ENCODE measurements at places on chromosomes 5 and 9.

- DNase-seq = no peak
Observed at GRCh38 chr5:93092349-93093105, 488.5 kb downstream of the NR2F1-AS1 start.

DNA sequence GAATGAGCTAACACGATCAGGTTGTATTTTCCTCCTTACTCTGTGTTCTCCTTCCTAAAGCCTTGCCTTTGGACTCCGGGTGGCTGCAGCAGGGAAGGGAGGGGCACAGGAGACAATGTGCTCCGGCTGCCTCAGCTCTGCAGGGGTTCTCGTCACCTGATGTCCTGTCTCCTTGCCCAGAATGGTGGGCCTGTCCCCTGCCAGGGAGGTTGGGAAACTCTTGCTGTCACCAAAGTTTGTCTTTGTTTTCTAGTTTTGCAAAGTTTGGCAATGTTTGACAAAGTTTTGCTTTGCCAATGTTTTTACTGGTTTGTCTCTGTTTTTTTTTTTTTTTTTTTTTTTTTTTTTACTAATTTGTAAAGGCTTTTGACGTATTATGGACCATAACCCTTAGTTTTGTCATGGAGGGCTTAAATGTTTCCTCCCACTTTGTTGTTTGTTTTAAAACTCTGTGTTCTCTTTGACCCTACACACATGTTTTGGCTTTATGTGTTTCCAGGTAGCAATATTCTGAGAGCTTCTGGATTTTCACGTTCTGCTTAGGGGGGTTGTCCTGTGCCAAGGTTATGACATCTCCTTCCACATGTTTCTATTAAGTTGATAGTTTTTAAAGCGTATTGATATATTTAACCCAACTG, 49.3 kb downstream of the GADD45G start:
- no peak for DNase-seq

- DNase-seq = no peak
Observed at GRCh38 chr5:21711866-21712758, 1141.0 kb downstream of the CDH12 start.

- DNase-seq = no peak
Observed at GRCh38 chr9:126342621-126343031, 16.0 kb downstream of the MVB12B start.

DNA sequence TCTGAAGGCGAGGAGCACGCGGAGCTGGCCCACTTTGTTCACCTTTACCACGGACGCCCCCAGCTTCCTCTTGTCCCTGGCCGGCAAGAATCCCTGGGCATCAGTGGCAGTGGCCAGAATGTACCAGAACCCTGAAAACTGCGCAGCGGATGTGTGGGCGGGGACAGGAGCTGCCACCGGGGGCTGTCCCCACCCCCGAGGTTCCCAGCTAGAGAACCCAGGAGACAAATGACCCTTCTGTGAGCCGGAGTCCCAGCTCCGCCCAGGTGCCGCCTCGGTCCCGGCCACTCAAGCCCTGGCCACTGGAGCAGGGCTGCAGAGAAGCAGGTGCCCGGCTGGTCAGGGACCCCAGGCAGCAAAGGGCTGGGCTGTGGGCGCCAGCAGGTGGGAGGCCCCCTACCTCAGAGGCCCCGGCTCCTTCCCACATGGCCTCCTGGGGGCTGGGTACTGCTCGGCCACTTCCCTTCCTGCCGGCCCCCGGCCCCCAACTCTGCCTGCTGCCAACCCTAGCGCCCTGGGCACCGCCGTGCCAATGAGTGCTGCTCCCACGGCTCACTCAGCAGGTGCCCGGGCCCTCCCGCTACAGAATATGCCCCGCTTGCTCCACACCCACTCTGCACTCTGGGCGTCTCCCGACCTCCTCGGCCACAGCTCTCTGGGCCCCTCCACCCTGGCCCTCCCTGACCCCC, 713 bp downstream of the LCN10 start:
- no peak for DNase-seq

DNA sequence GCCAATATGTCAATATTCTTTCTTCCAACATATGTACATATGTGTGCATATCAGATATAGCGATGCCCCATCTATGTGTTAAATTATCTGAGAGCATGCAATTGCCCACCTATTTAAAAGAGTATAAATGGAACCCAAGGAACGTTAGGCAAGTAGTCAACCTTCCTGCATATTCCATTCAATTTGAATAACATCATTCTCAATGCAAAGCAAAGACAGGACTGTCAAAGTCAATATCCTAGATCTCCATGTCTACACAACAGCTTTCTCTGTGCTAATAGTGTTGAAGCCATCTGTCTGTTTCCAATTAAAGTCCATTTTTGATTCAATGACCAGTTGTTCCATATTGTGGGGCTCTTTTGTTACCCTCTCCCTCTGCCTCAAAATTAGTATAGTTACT, 85.3 kb upstream of the COX7C start:
- no peak for DNase-seq

- DNase-seq = no peak
Observed at GRCh38 chr5:115895821-115896220, 54.1 kb downstream of the AP3S1 start.

GRCh38 chr9:2837915-2838314, 6.0 kb downstream of the PUM3 start:
- DNase-seq = no peak

DNA sequence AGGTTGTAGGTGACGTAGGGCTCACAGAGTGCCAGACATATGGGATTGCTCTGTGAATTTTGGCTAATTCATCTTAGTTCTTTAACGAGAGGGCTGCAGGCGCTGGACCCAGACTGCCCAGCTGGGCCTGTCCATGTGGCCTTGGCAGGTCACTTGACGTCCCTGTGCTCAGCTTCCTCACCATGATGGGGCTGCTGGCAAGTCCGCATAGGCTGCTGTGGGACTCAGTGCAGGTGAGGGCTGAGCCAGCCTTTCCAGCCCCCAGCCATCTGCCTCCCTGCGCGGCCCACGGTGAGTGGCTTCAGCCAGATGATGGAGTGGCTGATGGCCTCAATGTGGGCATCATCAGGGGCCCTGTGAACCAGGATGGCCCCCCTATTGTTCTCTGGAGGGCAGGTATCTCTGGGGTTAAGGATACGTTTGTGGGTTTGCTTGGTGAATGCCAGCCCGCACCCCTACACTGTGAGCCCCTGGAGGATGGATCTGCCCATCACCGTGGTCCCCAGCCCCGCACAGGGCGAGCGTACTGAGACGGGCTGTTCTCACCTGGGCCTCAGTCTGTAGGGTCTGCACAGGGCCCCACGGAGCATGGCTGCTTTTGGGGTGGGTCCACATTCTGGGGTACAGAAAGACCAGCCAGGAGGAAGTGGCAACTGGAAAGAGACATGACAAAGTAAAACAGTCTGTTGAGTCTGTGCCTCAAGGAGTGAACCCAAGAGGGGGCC, 3.7 kb downstream of the CARD19 start:
- DNase-seq = no peak

- DNase-seq = no peak
Observed at GRCh38 chr5:72144762-72145161, 37.5 kb downstream of the MAP1B start.

Measured in amygdala (tissue), 56 donors.